Renal pelvis (tissue), 12 donors: ENCODE measurements at places on chromosomes 1 and 21. TPM values are rescaled to one million over a fixed set of nuclear protein-coding genes. Genes with fewer than 3 reads are reported as not detected.

JAM2 gene
- polyA plus RNA-seq, result 10.6 TPM

CENPL gene
- polyA plus RNA-seq, result 11.3 TPM

CD1E gene
- polyA plus RNA-seq, result 0.17 TPM

CRNN gene
- not detected for polyA plus RNA-seq

ADORA1 gene
- polyA plus RNA-seq, result 8.0 TPM

NT5C1A gene
- 0.21 TPM for polyA plus RNA-seq

AKR7A3 gene
- 2.8 TPM for polyA plus RNA-seq

NPPB gene
- not detected for polyA plus RNA-seq

DNAI4 gene
- polyA plus RNA-seq, result 14.2 TPM

SH2D1B gene
- polyA plus RNA-seq, result 0.14 TPM

CFAP74 gene
- polyA plus RNA-seq, result 0.24 TPM

KIF17 gene
- 4.0 TPM for polyA plus RNA-seq

RGSL1 gene
- polyA plus RNA-seq, result not detected

CTH gene
- polyA plus RNA-seq, result 17.8 TPM

PRAMEF9 gene
- polyA plus RNA-seq, result not detected

RAD54L gene
- 16.6 TPM for polyA plus RNA-seq

WDR64 gene
- 0.94 TPM for polyA plus RNA-seq

APOBEC4 gene
- not detected for polyA plus RNA-seq

B3GALT2 gene
- 15.5 TPM for polyA plus RNA-seq

SPRR1A gene
- not detected for polyA plus RNA-seq

LEPR gene
- polyA plus RNA-seq, result 7.9 TPM
